Stimulated activated CD4-positive, alpha-beta T cell treated with anti-CD3 and anti-CD28 coated beads, Interleukin-4, amount 100 ng/mL, for 48 hours (primary cell): ENCODE measurements at places on chromosomes 12 and 14.

DNA sequence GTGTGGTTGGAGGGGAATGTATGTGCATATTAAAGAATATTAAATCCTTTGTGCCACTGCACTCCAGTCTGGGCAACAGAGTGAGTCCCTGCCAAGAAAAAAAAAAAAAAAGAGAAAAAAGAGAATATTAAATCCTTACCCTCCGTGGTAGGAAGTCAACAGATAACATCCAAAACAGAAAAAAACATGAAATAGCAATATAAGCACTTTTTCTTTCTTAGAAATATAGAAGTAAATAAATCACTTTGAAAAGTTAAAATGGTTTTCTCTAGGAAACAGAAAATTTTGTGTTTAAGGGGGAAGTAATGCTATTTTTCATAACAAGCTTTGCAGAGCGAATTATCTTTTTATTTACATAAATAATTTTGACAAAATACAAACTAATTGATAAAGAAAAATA lies 17.6 kb downstream of the SOS2 start:
- DNase-seq = no peak

GRCh38 chr12:30268041-30268440 lies 427.6 kb downstream of the IPO8 start:
- no peak for DNase-seq

DNA sequence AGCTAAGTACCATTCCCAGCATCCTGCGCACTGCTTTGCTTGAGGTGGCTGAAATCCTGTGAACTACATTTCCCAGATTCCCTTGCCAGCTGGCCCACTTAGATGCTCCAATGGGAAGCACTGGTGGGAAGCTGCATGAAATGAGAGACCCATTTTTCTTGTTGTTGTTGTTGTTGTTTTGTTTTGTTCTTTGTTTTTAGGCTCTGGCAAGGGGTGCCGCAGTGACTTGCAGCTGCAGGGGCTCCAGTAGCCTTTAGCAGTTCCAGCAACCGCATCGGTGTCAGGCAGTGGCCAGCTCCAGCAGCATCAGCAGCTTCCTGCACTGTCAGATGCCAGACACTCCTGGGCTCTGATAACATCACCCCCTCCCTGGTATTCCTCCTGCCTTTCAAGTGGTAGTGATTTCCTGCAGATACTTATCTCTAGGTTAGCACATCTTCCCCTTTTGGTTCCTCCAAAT lies 8.8 kb upstream of the EGLN3 start:
- DNase-seq = no peak

DNA sequence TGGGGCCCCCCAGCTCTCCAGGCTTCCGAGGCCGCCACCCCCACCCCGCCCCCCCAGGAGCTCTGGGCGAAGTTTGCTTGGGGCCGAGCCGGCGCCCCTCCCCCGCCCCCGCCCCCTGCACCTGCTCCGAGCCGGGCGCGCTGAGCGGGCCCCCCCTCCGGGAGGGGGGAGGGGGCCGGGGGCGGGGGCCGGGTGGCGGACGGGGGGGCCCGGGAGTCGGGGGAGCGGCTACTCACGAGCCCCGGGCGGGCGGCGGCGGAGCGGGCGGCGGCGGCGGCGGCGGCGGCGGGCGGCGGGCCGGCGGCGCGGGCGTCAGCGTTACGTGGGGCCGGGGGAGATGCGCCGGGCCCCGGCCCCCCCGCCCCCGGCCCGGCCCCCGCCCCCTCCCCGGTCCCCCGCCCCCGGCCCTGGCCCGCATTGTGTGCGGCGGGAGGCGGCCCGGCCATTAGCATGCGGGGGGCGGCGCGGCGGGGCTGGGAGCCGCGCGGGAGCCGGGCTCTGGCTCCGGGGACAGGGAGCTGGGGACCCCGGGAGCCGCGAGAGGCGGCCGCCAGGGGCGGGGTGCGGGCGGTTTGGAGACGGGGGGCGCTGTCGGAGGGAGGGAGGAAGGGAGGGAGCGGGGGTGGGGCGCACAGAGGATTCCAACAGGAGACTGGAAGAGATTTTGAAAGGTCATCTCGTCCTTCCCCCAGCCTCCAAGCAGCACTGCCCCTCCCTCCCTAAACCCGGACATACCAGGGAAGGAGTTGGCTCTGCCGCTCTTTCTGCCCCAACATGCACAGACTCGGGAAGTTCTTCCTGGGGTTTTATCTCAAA lies at the start of gene ZNF219:
Gene ZNF219 (minus strand): TSS at position 580 of the 816 bp plus-strand sequence. CDS start 5,064 bp downstream, outside the sequence.
- no peak for DNase-seq

DNA sequence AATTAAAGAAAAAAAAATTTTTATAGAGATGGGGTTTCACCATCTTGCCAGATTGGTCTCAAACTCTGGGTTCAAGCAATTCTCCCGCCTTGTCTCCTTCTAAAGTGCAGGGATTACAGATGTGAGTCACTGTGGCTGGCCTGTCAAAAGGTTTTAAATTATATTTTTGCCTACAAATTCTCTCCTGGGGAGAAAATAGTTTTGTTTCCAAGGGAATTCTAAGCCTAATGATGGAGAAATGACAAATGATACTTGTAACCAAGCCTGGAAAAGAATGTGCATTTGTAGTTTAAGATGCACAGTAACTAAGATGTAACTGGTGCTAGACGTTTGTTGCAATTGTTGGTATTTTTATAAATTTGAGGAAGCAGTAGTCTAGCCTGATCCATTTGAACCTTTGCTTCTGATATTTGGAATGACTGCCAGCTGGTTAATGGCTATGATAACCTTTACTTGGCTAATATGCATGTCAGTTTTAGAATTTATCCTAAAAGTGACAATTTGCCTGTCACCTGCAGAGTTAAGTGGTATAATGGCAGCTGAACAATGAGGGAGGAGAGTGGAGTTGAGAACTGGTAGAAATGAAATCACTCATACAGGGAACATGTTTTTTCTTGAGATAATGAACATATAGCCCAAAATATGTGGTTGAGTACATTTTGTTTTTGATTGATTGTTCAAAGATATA lies 148.0 kb downstream of the FUT8 start:
- DNase-seq = no peak

DNA sequence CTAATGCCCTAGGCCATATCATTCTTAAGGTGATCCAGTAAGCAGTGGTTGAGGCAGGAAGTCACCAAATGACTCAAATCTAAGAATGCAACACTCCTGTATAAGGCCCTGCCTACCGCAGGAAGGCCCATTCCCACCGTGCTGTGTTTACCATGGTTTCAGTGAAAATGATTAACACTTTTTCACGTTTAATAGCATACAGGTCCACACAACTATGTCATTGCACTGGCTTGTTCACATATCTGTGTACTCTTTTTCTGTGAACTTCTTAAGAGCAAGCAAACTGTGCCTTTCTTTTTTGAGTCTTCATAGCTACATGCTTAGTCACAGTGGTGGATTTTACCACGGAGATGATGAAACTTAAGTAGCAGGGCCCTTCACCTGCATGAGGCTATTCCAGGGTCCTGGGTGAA lies 214.9 kb downstream of the CNTN1 start:
- no peak for DNase-seq

DNA sequence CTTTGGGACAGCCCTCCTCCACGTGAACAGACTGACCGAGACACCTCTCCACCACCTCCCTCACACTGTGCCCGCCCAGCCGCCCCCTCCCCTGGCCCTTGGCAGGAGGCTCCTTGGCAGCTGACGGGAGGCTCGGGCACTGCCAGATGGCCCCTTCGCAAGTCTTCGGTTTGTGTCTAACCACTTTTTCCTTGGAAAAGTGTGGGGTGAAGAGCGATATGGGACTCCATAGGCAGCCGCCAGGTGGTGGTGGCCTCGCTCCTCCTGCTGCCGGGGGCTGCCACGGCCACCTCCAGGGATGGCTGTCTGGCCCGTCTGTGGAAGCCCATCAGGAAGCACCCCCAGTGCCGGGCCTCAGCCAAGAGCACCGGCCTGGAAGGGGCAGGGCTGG lies 58.7 kb downstream of the LRCOL1 start:
- DNase-seq = no peak

GRCh38 chr14:26905229-26905628 lies 307.4 kb upstream of the NOVA1 start:
- no peak for DNase-seq

DNA sequence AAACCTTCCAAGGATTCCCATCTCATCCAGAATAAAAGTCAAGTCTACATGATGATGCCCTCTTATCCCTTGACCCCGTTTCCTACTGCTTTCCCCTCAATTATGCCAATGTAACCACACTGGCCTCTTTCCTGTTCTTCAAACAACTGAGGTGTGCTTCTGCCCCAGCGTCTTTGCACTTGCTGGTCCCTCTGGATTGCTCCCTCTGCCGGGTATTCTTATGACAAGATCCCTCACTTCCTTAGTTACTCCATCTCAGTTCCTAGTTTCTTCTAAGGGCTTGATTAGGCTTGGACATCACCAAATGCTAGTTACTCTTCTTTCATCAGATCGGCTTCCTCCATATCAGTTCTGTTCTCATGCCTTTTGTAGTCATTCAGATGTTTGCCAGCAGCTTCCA lies 32.7 kb upstream of the PELI2 start:
- DNase-seq = no peak

DNA sequence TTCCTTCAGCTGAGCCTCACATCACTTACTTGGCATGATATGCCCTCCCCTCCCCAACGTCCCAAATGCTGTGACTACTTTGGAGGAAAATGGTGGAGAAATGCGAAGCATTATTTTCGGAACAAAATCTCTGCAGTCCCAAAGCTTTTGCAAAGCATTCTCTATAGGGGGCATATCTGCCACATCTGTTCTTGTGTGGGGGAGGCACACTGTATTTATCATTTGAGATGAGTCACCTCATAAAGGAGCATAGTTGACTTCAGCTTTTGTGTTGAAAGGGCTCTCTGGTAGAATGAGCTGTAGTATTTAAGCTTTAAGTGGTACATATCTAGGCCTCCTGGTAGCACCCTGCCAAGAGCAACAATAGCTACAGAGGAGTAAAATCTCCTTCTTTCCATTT lies 447.5 kb downstream of the ADAMTS20 start:
- DNase-seq = no peak

DNA sequence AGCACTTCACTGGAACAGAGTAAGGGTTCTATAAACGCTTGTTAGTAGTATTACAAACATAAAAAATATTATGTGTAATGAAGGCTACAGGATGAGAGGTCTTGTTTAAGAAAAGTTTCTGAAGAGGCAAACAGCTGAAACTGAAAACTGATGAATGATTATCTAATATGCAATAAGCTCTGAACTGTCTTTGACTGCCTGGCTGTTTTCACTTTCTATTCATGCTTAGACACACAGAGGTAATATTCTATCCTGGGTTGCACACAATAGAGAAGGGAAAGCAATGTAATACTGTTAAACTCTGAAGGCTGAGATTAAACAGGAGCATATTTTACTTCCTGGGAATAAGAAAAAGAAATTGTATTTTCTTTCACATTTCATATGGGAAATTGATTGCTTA lies 251.3 kb downstream of the ALX1 start:
- no peak for DNase-seq

GRCh38 chr12:50039151-50039835 lies 14.0 kb upstream of the RACGAP1 start:
- peak; percentile 98 for DNase-seq

DNA sequence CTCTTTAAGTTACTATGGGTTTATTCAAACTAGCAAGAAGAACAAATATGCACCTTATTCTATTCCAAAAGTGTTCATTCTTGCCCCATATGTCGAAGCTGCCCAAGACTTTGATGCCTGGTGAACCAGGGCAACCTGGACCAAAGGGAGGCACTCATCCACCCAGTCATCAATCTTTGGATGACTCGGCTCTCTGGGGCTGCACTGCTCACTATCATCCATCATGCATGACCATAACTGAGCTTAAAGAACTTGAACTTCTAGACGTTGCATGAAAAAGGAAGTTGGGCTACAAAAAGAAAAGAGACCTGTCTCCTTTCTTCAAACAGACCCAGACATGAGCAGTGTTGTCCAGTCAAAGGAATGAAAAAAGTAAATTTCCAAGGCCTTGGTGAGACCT lies 1.2 kb downstream of the KRT4 start:
- DNase-seq = no peak

GRCh38 chr14:81454572-81455218 lies 54.6 kb upstream of the STON2 start:
- DNase-seq = no peak

GRCh38 chr12:1776170-1776921 lies 44.0 kb upstream of the LRTM2 start:
- no peak for DNase-seq

DNA sequence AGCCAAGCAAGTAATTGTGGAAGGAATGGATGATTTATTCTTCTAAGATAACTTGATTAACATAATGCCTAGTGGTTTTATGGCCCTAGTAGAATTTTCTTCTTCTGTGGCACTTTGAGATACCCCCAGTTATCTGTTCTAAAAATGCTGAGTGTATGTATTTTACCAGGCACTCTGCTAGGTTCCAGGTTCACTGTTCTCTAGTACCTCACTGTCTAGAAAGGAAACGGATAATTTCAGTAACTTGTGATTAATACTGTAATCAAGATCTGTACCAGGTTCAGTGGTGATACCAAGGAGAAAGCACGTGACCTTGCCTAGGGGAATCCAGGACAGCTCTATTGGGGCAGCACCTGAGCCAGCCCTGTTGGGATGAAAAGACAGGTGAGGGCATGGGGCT lies 8.0 kb downstream of the ANO6 start:
- no peak for DNase-seq

DNA sequence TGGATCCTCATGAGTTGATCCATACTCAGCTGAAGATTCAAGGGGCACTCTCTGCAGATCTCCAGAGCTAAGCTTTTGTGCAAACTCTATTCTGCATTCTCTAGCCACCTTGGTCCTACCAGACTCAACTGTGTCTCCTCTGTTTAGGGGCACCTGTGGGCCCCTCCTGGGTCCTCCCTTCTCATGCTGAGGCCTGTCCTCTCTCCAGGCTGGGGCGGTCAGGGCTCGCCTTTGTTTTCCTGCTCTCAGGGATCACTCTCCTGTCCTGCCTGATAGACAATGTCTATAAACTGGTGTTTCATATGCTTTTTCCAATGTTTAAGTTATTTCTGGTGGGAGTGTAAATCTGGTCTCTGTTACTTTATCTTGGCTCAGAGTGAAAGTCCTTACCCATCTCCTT lies 11.6 kb upstream of the KIF26A start:
- no peak for DNase-seq

DNA sequence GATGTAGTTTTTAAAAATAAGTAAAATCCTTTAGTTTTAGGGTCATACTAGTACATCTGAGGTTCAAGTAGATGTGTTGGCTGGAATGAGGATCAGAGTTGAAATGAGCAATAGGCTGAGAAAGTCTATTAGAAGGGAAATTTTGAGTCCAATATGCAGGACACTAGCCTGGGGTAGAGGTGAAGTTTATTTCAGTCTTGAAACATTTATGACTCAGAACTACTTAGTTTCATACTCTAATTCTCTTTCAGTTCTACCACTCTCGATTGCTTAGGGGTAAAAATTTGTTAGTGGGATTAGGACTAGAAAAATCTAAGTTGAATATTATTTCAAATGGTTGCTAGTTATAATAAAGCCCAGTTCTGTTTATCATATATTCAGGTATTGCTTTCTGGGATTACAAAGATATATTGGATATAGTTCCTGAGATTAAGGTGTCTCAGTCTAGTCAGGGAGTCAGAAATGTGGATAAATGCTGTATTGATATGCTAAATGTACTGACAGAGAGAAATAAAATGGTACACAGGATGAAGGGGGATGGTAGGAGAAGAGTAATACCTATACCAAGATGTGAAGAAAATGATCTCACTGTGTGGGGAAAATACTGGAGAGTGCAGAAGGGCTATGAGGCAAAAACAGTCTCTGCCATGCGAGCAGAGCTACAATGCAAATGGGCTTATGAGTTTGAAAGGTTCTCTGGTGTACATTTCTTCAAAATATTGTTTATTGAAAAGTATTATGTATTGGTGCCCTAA lies 395.8 kb upstream of the FBXO33 start:
- no peak for DNase-seq
